ENCODE measurements at places on chromosomes 5 and 9. TPM values are rescaled to one million over a fixed set of nuclear protein-coding genes. Genes with fewer than 3 reads are reported as not detected.

FOXD4 gene
- 1.0 TPM for polyA plus RNA-seq

DNM1 gene
- 57.4 TPM for polyA plus RNA-seq

GRIN1 gene
- 0.84 TPM for polyA plus RNA-seq

NUTM2G gene
- 1.2 TPM for polyA plus RNA-seq

CDKN2A gene
- polyA plus RNA-seq = not detected

PCDH12 gene
- polyA plus RNA-seq = 16.4 TPM

C5orf34 gene
- 2.4 TPM for polyA plus RNA-seq

ANKRD55 gene
- 0.57 TPM for polyA plus RNA-seq

S100Z gene
- polyA plus RNA-seq = 0.12 TPM

SPINK13 gene
- not detected for polyA plus RNA-seq

TMEM215 gene
- 0.53 TPM for polyA plus RNA-seq

DMRT3 gene
- polyA plus RNA-seq = not detected

F12 gene
- 0.34 TPM for polyA plus RNA-seq

BTNL3 gene
- 0.07 TPM for polyA plus RNA-seq

SPATA31E1 gene
- polyA plus RNA-seq = not detected

SLC38A9 gene
- 12.6 TPM for polyA plus RNA-seq

AJM1 gene
- polyA plus RNA-seq = 0.93 TPM

GPR21 gene
- not detected for polyA plus RNA-seq

ARSI gene
- polyA plus RNA-seq = 5.6 TPM

TNFSF8 gene
- polyA plus RNA-seq = 0.66 TPM

TXNDC8 gene
- polyA plus RNA-seq = not detected

ASPN gene
- polyA plus RNA-seq = 420 TPM

COL23A1 gene
- 3.6 TPM for polyA plus RNA-seq

GMCL2 gene
- not detected for polyA plus RNA-seq

LIFR gene
- 42.5 TPM for polyA plus RNA-seq

TRIP13 gene
- 12.3 TPM for polyA plus RNA-seq

OR2S2 gene
- polyA plus RNA-seq = 0.23 TPM

ANXA2R gene
- polyA plus RNA-seq = 1.8 TPM

PCDHA12 gene
- 0.05 TPM for polyA plus RNA-seq

SLC34A1 gene
- polyA plus RNA-seq = not detected

SHROOM1 gene
- polyA plus RNA-seq = 2.1 TPM

C9orf152 gene
- polyA plus RNA-seq = 0.23 TPM

WDR31 gene
- polyA plus RNA-seq = 2.1 TPM

TAF1L gene
- 0.04 TPM for polyA plus RNA-seq

TARS1 gene
- polyA plus RNA-seq = 95.1 TPM

BARX1 gene
- polyA plus RNA-seq = not detected

NR6A1 gene
- polyA plus RNA-seq = 0.69 TPM

KLHL9 gene
- polyA plus RNA-seq = 28.4 TPM

UGCG gene
- 39.1 TPM for polyA plus RNA-seq
